ENCODE measurements at places on chromosomes 16 and 17.
A peak's percentile ranks its signal among the peaks of the same experiment; 100 is the strongest.

DNA sequence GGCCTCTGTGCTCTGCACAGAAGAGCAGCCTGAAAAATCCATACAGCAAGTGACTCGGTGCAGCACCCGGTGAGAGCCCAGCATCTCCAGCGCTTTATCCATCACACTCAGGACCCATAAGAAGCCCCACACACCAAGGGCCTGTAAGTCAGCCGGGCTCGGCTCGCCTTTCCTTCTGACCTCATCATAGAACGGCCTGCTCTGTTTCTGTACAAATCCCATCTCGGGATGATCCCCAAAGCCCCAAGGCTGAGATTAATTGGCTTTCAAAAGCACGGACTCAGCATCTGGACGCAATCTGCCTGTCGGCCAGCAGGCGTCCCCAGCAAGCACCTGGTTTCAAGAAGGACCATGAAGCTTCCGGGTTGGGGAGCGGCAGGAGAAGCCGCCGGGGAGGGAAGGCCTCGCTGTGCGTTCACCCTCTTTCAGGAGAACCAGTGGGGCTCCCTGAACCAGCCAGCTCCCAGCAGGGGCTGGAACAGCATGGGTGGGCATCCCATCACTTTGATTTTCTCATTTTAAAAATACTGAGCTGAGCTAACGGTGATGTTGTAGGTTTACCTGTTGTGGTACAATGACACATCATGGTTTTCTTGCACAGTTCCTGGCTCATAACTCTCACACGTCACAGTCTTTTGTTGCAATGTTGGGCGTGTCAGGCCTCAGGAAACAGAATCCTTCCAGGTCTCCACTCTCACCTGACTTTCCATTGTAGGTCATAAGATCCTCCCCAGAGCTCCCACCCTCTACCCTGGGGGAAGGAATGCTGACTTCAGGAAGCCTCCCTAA is 6.7 kb downstream of the CCDC57 start:
- DNase-seq: peak; percentile 81

GRCh38 chr17:34714475-34715410 is 135.4 kb downstream of the TMEM132E start:
- no peak for DNase-seq

- DNase-seq: no peak
Observed at GRCh38 chr17:15454346-15454745, 13.1 kb downstream of the CDRT4 start.

DNA sequence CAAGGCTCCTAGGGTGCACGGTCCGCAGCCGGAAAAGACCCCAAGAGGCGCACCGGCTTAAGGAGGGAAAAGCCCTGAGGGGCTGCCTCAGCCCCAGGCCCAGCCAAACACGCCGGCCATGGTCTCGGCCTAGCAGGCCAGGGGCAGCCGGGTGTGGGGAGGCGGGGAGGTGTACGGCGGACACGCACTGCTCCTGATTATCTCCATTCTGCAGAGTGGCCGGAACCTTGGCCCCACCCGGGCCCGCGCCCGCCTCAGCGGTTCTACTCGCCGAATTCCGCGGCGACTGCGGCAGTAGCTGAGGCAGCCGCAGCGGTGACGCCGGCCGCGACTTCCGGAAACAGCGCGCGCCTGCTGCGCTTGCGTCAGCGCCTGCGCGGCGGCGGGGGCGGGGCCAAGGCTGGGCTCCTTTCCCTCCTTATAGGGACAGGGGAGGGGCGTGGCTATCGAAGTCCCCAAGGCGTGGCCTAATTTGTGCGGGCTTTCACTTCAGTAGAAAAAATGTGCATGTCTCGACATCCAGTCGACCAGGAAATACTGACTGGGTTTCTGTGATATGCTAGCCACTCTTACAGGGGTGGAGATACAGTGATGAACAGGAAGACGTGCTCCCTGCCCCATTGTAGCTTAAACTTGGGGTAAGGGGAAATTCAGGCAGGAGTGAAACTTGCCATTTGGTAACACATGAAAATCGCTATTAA is at the start of gene PARN:
Gene PARN, minus strand, starts transcription at position 342 of the 701 bp plus-strand sequence. Its CDS starts 135 bp downstream, at position 207.
- DNase-seq: peak; percentile 89

DNA sequence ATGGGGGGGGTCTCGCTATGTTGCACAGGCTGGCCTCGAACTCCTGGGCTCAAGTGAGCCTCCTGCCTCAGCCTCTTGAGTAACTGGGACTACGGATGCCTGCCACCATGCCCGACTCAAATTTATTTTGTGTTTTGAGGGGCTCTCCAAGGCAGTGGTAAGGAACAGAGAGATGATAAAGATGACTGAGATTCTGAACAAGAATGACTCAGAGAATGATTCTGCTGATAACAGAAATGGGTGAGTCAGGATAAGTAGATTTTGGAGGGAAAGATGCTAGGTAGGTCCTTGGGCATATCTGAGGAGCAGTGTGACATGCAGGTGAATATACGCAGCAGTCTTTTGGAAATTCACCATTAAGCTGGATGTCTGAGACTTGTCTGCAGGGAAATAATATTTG is 2.6 kb downstream of the TMEM220 start:
- DNase-seq: no peak

DNA sequence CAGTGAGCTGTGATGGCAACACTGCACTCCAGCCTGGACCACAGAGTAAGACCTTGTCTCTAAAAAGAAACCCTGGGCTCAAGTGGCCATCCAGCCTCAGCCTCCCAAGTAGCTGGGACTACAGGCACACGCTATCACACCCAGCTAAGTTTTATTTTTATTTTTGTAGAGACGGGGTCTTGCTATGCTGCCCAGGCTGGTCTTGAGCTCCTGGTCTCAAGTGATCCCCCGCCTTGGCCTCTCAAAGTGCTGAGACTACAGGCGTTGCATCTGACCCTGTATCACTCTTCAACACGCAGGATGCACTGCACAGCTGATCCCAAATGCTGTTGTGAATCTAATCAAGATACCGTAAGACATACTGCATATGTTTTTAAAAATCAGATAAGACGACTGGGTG is 23.0 kb downstream of the ANKRD11 start:
- no peak for DNase-seq

DNA sequence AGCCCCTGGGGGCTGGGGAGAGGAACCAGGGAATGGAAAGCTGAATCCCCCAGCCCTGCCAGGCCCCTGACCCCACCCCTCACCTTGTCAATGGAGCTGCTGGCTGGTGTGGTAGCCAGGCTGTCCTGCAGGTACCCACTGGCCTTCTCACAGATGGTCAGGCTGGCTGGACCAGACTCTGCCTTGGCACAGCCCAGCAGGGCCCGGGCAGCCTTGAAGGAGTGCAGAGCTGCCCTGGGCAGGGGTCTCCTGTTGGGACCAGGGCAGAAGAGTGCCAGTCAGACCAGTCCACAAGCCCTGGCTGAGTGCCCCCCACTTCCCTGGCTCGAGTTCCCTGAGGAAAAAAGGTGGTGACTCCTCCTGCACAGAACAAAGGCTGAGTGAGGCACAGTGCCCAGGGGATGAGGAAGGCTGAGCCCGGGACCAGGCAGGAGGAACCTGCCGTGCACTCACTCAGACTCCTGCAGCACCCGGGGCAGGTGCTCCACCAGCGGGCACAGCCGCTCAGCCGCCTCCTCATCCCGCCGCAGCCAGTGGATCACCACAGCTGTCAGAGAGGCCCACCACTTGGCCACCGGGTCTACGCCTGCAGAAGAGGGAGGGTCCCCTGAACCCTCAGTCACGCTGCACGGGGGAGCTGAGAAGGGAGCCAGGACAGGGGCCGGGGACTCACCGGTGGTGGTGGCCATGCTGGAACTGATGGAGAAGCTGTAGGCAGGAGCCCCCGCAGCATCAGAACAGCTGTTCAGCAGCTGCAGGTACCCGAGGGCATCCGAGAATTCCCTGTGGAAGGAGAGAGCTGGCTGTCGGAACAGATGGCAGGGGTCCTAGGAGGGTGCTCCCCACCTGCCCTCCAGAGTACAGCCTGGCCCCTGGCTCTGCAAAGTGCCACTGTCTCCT is 22.4 kb downstream of the SREBF1 start:
- DNase-seq: no peak

DNA sequence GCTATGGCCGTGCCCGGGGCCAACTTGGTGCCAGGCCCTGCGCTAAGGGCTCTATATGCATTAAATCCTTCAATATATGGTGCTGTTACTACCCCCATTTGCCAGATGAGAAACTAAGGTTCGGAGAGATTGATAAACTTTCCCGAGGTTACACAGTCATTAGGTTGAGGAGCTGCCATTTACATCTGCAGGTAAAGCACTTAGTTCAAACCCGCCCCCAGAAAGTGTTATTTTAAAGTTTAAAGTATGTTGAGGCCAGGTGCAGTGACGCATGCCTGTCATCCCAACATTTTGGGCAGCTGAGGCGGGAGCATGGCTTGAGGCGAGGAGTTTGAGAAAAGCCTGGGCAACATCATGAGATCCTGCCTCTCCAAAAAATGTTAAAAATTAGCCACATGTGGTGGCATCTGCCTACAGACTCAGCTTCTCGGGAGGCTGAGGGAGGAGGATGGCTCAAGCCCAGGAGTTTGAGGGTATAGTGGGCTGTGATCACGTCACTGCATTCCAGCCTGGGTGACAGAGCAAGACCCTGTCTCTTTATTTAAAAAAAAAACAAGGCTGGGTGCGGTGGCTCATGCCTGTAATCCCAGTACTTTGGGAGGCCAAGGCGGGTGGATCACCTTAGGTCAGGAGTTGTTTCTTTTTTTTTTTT is 264.7 kb downstream of the PARN start:
- DNase-seq: no peak

- DNase-seq: no peak
Observed at GRCh38 chr17:36030956-36031355, 13.2 kb upstream of the CCL23 start.

- no peak for DNase-seq
Observed at GRCh38 chr17:50676065-50676975, 31.4 kb downstream of the ANKRD40 start.

GRCh38 chr17:336110-337021 is 16.2 kb downstream of the RPH3AL start:
- no peak for DNase-seq

DNA sequence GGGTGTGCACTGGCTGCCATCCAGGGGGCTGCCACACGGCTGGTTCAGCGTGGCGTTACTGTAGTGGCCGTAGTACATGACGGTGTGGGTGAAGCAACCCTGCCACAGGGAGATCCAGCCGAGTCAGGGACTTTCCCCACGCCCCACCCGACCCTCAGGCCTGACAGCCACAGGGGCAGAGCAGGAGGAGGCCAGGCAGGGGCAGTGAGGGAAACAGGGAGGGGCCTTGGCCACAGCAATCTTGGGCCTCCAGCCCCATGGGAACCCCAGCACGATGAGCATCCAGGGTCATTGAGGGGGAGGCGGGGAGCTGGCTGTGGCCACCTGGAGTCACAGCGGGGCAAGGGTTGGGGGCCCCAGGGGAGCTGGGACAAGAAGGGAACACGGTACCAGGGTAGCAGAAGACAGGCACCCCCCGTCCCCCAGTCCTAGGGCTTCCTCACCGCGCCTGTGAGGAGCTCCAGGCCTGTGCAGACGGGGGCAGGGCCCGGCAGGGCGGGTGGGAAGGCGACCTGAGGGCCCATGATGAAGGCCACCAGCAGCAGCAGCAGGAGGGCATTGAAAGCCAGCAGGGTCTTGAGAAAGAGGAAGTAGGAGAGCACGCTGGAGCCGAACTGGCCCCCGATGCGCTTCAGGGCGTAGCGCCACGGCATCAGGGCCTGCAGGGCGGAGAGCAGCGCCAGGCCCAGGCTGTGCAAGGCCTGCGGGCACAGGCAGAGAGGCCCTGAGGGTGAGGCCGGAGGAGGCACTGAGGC is 4.3 kb downstream of the TMC6 start:
- no peak for DNase-seq

Measured in H54 (cell line).